ENCODE measurements at places on chromosomes 2 and 18.

GRCh38 chr2:84781942-84782716 is 98.8 kb downstream of the TRABD2A start:
- no peak for DNase-seq

DNA sequence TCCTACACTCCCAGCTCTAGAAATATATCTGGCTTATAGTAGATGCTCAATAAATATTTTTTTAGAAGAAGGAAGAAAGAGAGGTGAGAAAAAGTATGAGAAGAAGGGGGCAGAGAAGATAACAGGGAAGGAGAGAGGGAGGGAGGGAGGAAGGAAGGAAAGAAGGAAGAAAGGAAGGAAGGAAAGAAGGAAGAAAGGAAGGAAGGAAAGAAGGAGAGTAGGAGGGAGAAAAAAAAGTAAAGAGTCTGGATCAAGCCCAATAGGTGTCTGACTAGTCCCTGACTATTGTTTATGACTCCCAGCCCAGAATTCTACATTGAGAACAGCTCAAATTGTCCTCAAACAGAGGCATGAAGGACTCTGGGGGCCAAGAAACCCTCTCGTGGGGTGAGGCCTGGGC is 83.9 kb downstream of the THNSL2 start:
- no peak for DNase-seq

GRCh38 chr18:40524881-40525280 is 1430.2 kb upstream of the PIK3C3 start:
- DNase-seq, result no peak

DNA sequence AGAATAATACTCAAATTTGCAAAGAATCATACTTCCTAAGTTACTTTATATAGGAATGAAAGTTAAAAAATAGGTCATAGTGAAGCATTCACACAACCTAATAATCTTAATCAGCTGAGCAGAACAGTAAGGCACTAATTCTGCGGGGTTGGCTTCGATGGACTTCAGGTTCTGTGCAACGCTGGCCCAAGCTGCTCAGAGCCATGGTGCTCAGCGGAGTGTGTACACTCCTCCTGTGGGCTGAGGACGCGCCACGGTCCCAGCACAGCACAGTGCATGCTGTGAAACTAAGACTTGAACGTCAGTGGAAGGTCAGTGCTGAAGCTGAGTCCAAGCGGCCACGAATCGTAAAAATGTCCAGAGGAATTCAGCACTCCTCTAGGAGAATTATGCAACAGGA is 66.7 kb downstream of the MYT1L start:
- no peak for DNase-seq

DNA sequence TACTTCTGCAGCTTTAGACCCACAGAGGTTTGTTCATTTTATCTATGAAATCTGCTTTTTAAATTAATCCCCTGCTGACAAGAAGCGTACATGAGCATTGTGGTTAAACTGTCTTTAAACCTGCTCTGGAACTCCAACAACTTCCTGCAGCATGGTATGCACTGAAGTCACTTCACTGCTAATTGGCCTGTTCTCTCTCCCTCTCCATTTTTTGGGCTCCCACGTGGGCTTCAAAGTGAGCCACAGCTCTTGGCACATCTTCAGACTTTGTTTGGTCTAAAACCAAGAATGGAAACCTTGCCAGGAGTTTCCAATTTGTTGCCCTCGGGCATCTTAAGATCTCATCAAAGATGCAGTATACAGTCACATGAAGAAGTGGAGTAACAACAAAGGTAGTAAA is 311.4 kb downstream of the LRRTM1 start:
- no peak for DNase-seq

DNA sequence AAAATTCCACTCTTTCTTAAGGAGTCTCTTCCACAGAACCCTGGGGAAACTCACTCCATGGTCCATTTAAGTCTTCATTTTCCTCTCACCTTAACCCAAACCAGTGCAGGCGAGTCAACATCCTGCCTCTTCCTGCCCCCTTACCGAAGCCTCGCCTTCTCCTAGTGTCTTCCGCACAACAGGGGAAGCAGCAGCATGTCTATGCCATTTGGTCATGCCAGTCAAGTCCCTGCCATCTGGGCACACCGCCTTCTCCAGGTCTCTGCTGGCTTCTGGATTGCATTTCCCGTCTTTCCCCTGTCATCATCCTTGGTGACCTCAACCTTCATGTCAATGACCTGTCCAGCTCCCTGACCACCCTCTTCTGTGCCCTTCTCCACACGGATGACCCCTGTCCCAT is 77.3 kb upstream of the FZD7 start:
- no peak for DNase-seq

- no peak for DNase-seq
Measured at GRCh38 chr2:44533508-44533907, 171.8 kb downstream of the CAMKMT start.

- DNase-seq, result no peak
Measured at GRCh38 chr18:52391810-52392559, 52.0 kb downstream of the DCC start.

- DNase-seq, result peak; percentile 99
Measured at GRCh38 chr2:160920791-160921303, 239.4 kb upstream of the TANK start.

DNA sequence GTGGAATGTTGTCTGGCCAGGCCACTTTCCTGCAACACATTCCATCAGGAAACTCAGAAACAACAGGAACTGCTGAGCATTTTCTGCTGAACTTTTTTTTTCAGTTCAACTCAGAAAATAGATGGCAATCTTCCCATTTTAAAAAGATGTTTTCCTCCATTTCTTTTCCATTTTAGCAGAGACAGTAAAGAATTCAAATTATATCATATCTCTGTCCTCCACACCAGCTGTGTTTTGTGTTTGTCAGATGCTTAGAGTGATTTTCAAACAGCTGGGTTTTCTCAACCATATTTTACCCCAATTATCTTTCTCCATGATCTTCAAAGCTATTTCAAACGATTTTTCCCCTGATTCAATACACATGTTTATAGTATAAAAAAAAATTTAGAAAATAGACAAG is 713.4 kb downstream of the LRRTM4 start:
- DNase-seq, result no peak

Data from AG09309 (cell line).